ENCODE measurements at places on chromosomes 4 and X.

DNA sequence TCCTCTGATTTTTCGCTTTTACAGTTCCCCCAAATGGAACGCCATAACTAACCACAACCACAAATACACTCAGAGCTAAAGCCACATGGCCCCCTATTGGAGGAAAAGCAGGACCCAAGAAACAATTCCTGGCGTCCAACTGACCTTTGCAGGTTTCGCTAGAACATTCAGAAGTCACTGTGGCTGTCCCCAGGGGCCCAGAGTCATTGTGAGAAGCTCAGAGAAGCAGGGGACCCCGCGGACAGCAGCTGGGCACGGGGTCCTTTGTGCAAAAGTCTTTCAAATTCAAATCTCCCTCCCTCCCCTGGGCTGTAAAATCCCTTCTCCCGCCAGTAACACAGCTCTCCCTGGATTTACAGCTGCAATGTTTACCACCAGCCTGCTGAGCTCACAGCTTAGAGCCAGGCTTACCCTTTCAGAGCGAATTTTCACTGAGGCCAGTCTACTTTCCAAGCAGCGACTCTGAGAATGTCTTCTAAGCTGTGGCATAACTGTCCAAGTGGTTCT, 214.8 kb downstream of the CRLF2 start:
- no peak for DNase-seq

DNA sequence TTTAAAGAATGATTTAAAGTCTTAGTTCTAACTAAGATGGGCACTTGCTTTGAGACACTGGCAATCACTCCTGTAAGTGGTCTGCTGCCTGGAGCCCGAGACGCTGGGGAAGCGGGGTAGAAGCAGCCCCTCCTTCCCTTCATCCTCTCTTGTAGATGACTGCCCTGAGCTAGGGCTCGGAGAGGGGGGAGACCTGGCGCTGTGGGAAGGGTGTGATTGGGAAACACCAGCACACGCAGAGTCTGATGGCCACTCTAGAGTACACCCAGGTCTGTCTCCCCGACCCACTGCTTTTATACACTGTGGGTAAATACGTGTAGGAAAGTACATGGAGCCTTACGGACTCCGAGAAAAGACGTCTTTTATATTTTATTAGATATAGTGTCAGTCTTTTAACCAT, 24.0 kb downstream of the LRP2BP start:
- DNase-seq: no peak

GRCh38 chr4:40055863-40056715, 561 bp upstream of the N4BP2 start:
- DNase-seq: peak; percentile 80

DNA sequence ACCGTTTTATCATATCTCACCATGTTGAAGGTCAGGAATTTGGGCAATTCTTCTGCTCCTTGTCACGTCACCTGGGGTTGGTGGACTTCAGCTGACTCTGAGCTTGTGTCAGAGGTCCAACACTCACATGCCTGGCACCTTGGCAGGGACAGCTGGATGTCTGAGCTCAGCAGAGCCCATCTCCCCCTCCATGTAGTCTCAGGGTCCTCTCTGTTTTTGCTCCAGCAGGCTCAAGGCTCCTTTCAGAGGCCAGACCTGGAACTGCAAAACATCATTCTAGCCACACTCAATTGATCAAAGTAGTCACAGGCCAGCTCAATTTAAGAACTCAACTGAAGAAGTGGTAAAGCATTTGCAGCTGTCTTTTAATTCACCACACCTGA, 45.4 kb downstream of the EDNRA start:
- DNase-seq: no peak

GRCh38 chrX:13934731-13935130, 95.0 kb downstream of the GEMIN8 start:
- no peak for DNase-seq

DNA sequence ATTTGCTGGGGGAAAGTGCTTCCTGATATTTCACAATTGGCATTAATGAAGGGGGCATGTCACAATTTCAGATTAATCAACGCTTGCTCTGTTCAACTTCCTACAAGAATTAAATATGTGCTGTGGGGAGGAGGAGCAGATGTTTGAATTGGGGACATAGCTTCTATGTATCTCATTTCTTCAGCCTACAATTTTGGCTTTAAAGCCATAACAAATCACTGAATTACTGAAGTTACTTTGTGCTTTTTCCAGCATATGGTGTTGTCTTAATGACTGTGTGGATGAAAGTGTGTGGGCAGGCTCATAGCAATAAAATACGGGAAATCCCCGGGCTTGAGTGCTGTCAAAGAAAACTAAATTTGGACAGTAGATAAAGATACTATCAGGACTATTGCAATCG, 813 bp downstream of the TLR7 start:
- DNase-seq: no peak

GRCh38 chr4:7430368-7430964, 4.3 kb downstream of the PSAPL1 start:
- DNase-seq: no peak

GRCh38 chr4:109826719-109827118, 1.1 kb upstream of the RRH start:
- DNase-seq: no peak

DNA sequence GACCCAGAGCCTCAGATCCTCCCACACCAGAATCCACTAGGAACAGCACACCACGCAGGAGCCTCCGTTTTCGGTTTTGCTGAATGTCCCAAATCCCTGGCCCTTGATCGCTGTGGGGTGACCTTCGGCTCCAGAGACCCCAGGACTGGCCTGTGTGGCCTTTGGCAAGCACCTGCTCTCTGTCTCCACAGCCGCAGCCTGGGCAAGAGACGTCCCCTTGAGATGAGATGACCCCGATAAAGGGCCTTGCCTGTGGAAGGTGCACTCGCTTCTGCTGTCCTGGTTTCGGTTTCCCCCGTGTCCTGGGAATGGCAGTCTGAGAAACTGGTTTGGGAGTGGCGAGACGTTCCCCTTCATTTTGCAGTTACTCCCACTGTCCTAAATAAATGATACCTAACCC, 9.6 kb downstream of the PSAPL1 start:
- no peak for DNase-seq

- no peak for DNase-seq
Observed at GRCh38 chrX:110321670-110322069, 3.8 kb upstream of the AMMECR1 start.

- DNase-seq: no peak
Observed at GRCh38 chrX:101693476-101693875, 33.8 kb upstream of the ARMCX2 start.

- no peak for DNase-seq
Observed at GRCh38 chr4:89067417-89067816, 10.4 kb upstream of the FAM13A start.

DNA sequence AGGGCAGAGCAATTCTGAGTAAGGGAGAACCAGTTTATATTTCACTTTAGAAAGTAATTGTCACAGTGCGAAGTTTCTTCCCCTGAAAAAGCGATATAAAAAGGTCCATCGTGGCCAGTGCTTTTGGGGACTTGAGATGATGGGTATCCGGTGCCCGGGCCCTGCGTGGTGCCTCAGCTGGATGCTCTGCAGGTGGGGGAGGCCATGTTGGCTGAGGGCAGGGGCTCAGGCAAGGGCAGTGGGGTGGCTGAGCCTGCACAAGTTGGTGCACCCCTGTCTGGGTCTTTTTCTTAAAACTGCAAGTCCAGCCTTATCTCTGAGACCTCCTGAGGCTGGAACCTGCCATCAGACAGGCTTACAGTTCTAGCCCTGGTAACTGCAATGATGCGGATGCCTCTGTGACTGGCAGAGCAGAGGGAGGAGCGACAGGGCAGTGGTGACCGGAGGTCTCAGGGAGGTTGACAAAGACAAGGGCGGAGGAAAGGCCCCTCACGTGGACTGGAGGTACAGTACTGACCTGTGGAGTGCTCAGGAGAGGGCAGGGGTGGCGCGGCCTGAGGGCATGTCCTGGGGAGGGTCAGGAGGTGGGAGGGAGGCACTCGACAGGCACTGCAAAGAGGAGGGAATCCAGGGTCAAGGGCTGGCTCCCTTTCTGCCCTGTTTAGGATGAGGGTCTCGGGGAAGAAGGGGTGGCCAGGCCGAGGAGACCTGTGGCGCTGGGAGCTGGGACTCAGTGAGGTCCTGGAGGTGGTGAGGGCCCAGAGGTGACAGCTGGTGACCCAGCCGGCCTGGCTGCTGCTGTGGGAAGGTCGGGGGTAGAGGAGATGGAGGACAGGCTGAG, 1.8 kb downstream of the RGS12 start:
- peak; percentile 43 for DNase-seq

- DNase-seq: no peak
Observed at GRCh38 chr4:140754918-140755773, 1.0 kb downstream of the TBC1D9 start.

- no peak for DNase-seq
Observed at GRCh38 chr4:76690011-76690905, 207.7 kb downstream of the SOWAHB start.

- no peak for DNase-seq
Observed at GRCh38 chrX:16678689-16679088, 28.7 kb downstream of the S100G start.

DNA sequence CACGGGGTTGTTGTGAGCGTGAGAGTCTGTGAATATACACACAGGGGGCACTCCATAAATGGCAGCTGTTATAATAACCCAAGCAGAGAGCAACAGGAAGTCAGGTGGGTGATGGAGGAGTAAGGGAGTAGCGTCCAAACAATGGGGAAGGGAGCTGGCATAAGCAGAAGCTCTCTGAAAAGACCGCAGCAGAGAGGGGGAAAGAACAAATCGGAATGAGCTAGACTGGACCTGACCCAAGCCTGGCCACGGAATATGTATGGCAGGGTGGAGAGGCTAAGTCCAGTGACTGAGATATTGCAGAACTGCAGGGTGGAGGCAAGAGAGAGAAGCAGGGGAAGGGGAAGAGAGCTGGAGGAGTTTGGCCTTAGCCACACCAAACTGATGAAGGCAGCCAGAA, 6.5 kb upstream of the GJB1 start:
- peak; percentile 52 for DNase-seq

- no peak for DNase-seq
Observed at GRCh38 chr4:1622956-1623355, 61.2 kb downstream of the FAM53A start.

DNA sequence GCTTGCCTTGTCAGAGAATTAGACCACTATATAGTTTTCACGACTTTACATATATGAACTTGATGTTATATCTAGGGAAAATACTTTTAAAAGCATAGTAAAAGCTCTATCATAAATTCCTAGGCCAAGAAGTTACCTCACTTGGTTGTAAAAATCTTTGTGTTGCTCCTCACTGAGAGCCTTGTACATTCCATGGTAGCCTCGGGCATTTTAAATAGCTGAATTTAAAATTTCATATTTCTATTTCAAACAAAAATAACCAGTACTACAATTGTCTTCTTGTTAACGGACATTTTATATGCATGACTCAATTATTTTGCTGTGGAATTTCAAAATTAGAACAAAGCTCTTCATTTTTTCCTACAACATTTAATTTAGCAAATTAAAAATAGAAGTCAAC, 107.6 kb downstream of the MID1 start:
- DNase-seq: no peak

- no peak for DNase-seq
Observed at GRCh38 chr4:4947721-4948120, 71.5 kb downstream of the CYTL1 start.

DNA sequence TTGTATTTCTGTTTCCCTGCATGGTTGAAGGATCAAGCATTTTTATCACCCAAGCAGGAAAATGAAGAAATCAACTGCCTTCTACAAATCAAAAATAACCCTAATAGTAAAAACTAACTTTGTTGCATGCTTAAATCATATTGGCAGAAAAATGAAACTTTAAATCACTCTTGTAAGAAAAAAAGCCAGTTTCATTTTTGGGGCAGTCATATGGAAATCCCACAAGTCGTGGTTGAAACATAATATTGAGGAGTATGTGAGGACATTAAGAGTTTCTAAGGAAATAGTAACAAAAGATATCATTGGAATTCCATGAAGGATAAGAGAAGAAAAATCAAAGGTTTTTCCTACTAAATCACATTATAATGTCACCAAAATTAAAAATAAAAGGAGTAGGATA, 8.4 kb downstream of the TEC start:
- DNase-seq: no peak

GRCh38 chr4:69710580-69710979, 49.8 kb downstream of the SULT1B1 start:
- peak; percentile 59 for DNase-seq

DNA sequence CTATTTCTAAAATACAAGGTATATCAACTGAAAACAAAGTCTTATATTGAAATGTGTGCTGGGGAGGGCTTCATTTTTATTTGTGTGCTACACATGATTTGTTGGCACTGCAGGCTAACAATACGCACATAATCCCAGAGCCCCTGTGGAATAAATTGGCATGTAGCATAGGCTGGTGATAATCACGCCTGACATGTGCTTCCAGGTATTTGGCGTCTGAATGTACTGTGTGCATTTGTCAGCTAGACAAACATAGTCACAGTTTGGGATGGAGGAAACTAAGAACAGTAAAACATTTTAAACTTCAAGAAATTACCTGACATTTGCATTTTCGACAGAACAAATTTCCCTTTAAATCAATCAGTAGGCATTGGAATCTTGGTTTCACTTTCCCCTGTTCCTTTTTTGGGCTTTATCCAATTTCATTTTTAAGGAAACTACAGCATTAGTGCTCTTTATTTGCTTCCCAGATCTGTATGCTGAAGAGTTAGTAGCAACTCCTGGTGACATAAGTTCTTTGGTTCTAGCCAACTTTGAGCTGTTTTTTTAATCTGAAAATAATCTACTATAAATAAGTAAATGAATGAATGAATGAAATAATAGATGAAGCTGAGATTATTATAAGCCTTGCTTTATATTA, 472.3 kb downstream of the PDHA2 start:
- DNase-seq: no peak

- DNase-seq: no peak
Observed at GRCh38 chrX:47373198-47373597, 2.8 kb downstream of the ZNF157 start.

DNA sequence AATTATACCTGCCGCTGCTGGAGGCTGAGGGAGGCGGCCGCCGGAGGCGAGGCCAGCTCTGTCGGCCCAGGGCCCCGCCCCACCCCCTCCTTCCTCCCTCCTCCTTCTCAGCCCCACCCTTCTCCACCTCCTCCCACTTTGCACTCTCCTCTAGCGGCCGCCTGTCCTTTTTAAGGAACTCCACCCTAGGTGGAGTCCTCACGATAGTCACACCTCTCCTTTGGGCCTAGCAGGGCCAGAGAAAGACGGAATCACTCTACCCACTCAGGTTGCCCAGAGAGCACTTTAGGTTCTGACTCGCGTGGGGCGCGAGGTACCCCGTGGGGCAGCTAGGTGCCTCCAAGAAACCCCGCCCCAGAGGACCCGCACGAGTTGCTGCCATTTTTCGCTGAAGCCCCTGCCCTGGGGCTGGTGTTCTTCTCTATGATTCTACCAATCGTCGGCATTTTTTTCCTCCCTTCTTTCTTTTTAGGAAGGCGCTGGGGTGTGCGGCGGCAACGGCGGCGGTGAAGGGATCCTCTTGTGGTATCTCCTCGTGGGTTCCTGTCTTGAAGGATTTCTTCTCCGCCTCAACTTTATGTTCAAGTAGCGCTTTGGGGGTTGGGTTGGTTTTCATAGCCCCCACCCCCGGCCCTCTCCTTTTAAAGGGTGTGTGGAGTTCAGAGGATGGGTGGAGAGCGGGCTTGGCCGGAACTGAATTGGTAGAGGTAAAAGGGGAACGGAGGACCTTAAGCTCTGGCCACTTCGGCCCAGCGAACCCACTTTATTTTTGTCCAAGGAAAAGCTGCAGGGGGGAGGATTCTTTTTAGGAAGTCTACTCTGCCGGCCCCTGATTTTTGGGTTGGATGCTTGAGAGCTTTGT, at the start of gene KLF8:
TSS of gene KLF8 (plus strand) at position 136 of the 862 bp plus-strand sequence. CDS start 979 bp downstream, outside the sequence.
- DNase-seq: no peak

GRCh38 chr4:53854991-53855568, 209.3 kb downstream of the CHIC2 start:
- DNase-seq: no peak

- DNase-seq: no peak
Observed at GRCh38 chr4:118158763-118159375, 124.6 kb downstream of the NDST3 start.
